ENCODE measurements at places on chromosomes 4 and X. TPM values are rescaled to one million over a fixed set of nuclear protein-coding genes. Genes with fewer than 3 reads are reported as not detected.

Gene RASSF6
- 8.8 TPM for total RNA-seq

Gene KIAA1210
- 0.03 TPM for total RNA-seq

Gene WAS
- 14.2 TPM for total RNA-seq

Gene GPR173
- 5.4 TPM for total RNA-seq

Gene DKK2
- 0.22 TPM for total RNA-seq

Gene HHIP
- 0.85 TPM for total RNA-seq

Gene TDO2
- total RNA-seq = 1.3 TPM

Gene ABCG2
- 4.7 TPM for total RNA-seq

Gene NKX3-2
- not detected for total RNA-seq

Gene TMEM131L
- total RNA-seq = 17.0 TPM

Gene TMPRSS11D
- not detected for total RNA-seq

Gene GLRA2
- total RNA-seq = not detected

Gene NHSL2
- 10.8 TPM for total RNA-seq

Gene FAM47C
- not detected for total RNA-seq

Gene PAGE4
- total RNA-seq = not detected

Gene ITM2A
- 60.6 TPM for total RNA-seq

Gene TEC
- total RNA-seq = 5.9 TPM

Gene ZCCHC12
- total RNA-seq = not detected

Gene GPC4
- total RNA-seq = 70.3 TPM

Gene FAM47A
- total RNA-seq = not detected

Gene DMP1
- total RNA-seq = not detected

Gene SLC6A8
- 110 TPM for total RNA-seq

Gene F8A2
- total RNA-seq = not detected

Gene PABPC1L2B
- total RNA-seq = not detected

Gene TRPC5OS
- total RNA-seq = not detected

Gene NAT8L
- total RNA-seq = 2.7 TPM

Gene EDNRA
- total RNA-seq = 8.1 TPM

Gene TREX2
- total RNA-seq = 1.4 TPM

Gene RRH
- 0.44 TPM for total RNA-seq

Gene HS3ST1
- total RNA-seq = 39.0 TPM

Gene DACH2
- 0.47 TPM for total RNA-seq
